Esophagus muscularis mucosa (tissue), 4 donors: ENCODE measurements at places on chromosomes 7 and 10. TPM values are rescaled to one million over a fixed set of nuclear protein-coding genes. Genes with fewer than 3 reads are reported as not detected.

Gene PLEKHS1
- total RNA-seq, result not detected

Gene ANKRD61
- not detected for total RNA-seq

Gene MGAM2
- total RNA-seq, result not detected

Gene LAMB4
- 1.7 TPM for total RNA-seq

Gene DLG5
- 90.5 TPM for total RNA-seq

Gene NEBL
- total RNA-seq, result 2.1 TPM
